ENCODE measurements at places on chromosomes 1 and 21. TPM values are rescaled to one million over a fixed set of nuclear protein-coding genes. Genes with fewer than 3 reads are reported as not detected.

The SFN gene
- total RNA-seq = 37.1 TPM

GRCh38 chr1:220682901-220683576 is 7.1 kb upstream of the C1orf115 start:
- no peak for DNase-seq

DNA sequence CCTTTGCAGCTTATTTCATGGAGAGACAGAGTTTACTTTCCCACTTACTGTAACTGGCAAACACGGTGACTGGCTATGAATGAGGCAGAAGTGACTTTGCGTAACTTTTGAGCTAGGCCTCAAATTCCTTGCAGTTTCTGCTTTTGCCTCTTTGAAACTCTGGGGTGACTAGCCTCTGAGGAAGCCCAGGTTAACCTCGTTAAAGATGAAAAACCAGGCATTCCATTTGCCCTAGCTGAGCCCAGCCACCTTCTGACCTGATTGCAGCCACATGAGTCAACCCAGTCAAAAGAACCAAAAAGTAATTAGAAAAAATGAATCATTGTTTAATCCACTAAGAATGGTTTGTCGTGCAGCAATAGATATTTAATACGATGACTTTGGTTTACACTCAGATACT is 20.4 kb downstream of the PRMT6 start:
- DNase-seq = no peak

GRCh38 chr1:218699421-218699820 is 354.3 kb downstream of the TGFB2 start:
- DNase-seq = no peak

The LCE1E gene
- not detected for total RNA-seq

DNA sequence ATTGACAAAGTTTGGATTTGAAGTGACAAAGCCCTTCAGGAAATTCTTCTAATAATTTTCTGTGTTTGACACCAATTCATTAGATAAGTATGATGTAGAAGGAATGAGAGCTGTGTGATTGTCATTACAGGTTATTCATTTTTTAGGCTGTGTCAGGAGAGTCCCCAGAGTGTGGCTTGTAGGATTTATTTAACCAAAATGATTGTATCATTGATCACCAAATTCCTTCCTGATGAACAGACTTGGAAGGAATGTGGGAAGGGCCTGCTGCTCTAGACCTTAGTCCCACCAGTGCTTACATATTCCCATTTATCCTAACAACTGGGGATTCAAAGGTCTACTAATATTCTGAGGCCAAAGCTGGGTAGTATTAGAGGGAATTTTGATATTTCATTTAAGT is 383.3 kb upstream of the KAZN start:
- no peak for DNase-seq

GRCh38 chr1:31981456-31981839 is 32.2 kb upstream of the KHDRBS1 start:
- no peak for DNase-seq

The CD52 gene
- 21.1 TPM for total RNA-seq

DNA sequence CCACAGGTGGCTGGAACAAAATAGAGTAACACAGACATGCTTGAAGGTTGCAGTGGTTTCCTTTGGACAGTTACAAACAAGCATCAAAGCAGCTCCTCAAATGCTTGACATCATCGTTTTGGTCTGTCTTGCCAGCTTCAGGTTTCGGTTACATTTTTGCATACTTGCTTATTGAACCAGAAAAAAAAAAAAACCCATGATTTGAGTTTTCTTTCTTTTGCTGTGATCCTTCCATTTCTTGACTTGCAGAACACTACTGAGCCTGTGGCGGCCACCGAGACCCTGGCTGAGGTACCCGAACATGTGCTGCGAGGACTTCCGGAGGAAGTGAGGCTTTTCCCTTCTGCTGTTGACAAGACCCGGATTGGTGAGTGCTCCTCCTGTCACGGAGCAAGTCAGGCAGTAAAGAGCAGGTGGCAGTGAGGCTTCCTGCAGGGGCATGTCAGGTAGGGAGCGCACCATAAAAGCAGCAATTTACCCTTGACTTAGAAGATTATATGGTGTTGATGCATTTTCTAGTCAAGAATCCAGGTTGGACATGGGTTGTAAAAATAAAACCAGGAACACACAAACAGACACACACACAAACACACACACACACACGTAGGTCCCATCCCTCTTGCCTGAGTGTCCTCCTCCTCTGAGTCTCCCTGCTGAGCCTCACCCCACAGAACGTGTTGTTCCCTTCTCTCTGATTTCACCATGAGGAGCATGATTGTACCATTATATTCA is 30.9 kb downstream of the PRDM2 start:
- DNase-seq = peak; percentile 44

The NSUN4 gene
- total RNA-seq = 26.3 TPM

DNA sequence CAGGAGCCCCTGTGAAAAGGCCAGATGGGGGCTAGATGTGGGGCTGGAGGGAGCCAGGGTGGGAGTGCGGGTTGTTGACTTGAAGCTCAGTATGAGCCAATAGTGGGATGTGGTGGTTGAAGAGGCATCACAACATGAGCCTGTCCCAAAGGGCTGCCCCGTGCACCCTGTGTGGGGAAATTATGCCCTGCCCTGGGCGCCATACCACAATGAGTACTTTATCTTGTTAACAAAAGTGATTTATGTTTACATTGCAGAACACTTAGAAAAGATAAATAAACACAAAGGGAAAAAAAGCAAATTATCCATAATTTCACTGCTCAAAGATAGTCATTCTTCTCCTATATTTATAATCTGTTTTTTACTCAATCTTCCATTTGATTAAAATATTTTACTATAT is 1.6 kb upstream of the NFASC start:
- DNase-seq = no peak

The TRABD2B gene
- 11.2 TPM for total RNA-seq

GRCh38 chr1:167249702-167250101 is 29.0 kb downstream of the POU2F1 start:
- DNase-seq = no peak

The NUP210L gene
- 0.06 TPM for total RNA-seq

The UFC1 gene
- 114 TPM for total RNA-seq

The TTC22 gene
- 24.9 TPM for total RNA-seq

DNA sequence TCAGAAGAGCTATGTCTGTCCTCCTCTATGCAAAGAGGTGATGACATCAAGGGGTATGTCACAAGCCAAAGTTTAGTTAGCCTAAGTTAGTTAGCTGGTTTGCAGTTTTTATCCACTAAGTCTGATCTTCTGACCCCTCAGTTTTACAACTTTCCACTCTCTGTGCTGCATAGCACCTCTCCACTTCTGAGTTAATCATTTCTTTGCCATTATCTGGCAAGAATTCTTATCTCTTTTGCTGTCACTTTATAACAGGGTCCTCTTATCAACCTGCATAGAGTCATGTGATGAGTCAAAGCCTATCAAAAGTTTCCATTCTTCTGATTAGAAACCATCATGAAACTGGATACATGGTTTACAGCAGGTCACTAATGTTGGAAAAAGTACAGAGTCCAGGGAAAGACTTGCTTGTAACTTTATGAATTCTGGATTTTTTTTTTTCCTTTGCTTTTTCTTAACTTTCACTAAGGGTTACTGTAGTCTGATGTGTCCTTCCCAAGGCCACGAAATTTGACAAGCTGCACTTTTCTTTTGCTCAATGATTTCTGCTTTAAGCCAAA is at the start of gene NR5A2:
NR5A2 (plus strand) TSS at position 447 of the 560 bp plus-strand sequence. CDS start 138 bp downstream, outside the sequence.
- DNase-seq = no peak

- no peak for DNase-seq
These were observed 39.4 kb downstream of the GLMN start for GRCh38 chr1:92259350-92259749.

The NDUFS5 gene
- 168 TPM for total RNA-seq

GRCh38 chr1:242784807-242785206 is 260.3 kb upstream of the PLD5 start:
- DNase-seq = no peak

DNA sequence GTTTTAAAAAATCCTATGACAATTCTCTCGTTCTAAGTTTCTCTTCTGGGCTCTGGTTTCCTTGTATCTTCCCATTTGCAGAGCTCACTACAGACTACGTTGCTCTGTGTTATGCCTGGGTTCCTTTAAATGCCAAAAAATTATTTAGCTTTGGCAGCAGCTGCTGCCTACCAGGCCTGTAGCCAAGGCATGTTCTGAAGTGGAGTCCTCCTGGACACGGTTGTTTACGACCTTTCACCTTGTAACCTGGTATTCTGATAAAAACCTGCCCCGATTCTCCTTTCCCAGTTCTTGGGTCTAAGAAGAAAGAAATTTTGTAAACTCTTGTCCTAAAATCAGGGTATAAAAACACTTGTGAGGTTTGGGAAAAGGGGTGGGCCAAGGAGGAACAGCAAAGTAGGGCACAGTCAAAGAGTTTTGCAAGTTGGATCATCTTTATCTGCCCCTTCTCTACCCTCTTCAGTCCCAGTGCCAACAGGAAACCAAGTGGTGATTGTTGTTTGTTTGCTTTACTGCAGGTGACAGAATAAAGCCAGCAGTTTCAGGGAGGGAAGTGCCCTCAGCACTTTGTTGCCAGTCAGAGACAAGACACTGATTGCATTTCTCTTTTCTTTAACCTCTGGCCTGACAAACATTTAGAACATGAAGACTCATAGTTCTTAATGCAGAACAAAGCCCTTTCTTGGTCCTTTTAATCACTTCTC is 3.1 kb upstream of the TXNIP start:
- no peak for DNase-seq

GRCh38 chr1:182829285-182829932 is 9.7 kb upstream of the DHX9 start:
- no peak for DNase-seq

- DNase-seq = no peak
These were observed 11.2 kb upstream of the LORICRIN start for GRCh38 chr1:153248176-153248879.

The SLC35F3 gene
- total RNA-seq = 0.12 TPM
